ENCODE measurements at places on chromosomes 6 and 20.

DNA sequence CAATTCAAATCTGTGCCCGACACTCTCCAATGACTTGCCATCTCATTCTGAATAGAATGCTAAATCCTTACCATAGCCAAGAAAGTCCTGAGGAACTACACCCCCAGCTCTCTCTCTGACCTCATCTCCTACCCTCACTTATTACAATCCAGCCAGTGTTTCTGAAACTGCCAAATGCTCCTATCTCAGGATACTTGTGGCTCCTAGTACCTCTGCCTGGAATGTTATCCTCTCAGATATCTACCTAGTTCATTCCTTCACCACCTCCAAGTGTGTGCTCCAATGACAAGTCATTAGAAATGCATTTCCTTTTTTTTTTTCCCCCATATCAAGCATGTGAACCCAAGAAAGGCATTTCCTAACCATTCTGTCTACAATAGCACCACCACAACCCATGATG lies 24.4 kb downstream of the ZNF184 start:
- no peak for DNase-seq

DNA sequence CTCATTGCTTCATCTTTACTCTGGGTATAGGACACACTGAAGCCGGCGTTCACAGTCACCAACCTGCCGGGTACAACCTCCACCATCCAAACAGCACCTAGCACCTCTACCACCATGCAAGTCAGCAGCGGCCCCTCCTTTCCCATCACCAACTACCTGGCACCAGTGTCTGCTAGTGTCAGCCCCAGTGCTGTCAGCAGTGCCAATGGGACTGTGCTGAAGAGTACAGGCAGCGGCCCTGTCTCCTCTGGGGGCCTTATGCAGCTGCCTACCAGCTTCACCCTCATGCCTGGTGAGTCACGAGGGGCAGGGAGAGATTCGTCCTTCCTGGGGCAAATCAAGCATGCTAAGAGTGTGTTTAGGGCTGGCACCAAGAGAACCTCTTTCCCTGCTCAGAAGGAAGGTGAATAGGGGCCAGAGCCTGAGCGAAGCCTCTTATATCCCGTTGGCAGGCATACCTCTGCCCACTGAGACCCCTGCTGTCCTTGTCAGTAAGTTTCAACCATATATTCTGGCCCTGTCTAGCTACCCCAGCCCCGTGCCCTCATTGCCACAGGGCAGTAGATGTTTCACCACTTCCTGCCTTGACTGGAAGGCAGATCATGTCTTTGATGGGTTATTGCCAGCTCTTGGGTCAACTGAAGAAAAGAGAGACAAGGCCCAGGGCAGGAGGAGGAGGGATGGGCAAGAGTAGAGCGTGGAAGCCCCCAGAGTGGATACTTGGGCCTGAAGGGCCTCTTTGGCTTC lies 4.8 kb downstream of the SRF start:
- no peak for DNase-seq

DNA sequence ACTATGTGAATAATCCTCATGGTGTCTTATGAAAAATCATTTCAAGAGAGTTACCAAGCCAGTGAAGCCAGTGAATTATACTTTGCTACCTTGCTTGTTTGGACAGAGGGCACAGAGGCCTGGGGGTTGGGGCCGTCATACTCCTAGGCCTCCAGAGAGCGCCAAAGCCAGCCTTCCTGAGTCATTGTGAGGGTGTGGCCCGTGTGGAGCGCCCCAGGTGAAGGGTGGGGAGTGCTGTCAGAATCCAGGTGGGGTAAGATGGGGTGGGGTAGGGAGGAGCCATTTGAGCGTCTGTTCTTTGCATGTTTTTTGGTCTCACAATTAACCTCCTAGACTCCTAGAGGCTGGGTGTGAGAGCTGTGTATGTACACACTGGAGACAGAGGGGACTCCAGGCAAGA lies 71.1 kb downstream of the PERP start:
- no peak for DNase-seq

GRCh38 chr6:57434944-57435343 lies 117.5 kb downstream of the PRIM2 start:
- no peak for DNase-seq

DNA sequence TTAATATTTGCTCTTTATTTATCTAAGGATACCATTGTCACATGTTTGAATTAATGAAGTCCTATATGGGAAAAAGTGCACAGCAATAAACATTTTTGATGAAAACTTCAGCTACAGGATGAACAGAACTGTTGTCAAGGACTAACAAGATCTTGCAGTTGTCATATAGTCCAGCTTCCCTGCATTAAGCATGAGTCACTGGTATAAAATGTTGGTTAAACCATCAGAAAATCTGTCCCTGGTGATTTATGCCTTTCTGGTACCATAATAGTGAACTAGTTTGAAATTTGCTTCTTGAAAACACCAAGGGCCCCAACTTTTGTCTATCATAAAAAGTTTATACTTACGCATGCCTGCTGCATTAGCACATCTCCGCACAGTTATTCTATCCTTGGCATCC lies 60.4 kb upstream of the RSPO3 start:
- DNase-seq, result no peak

DNA sequence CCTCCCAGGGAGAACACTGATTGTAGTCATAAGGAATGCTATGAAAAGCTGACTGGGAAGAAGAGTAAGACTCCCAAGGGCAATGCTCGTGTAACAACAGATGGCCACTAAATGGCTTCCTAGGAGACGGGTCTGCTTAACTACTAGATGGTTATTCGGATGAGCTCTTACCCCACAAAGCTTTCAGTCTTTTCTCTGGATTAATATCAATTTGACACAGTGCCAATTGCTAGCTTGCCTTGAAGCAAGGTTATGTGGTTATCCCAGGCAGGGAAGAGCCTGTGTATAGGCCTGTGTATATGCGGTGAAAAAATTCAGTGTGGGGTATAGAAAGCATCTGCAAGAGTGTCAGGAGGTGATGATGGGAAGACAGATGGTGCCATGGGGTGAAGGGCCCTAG lies 86.4 kb upstream of the NOX3 start:
- no peak for DNase-seq

DNA sequence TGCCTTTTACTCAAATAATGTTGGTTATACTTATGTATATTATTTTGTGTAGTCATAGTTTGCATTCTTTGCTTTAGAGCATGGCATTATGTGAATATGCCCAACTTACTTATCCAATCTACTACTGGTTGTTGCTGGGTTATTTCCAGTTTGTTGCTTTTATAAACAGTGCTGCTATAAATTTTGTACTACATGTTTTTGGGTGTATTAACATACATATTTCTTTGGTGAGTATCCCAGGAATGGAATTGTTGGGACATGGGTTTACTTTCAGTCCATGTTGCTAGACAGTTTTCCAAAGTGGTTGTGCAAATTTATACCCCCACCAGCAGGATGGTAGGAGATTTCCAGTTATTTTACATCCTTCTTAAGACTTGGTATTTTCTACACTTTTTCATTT lies 157.1 kb upstream of the THEMIS start:
- DNase-seq, result no peak

- DNase-seq, result no peak
Observed at GRCh38 chr6:151027936-151028838, 162.7 kb downstream of the MTHFD1L start.

DNA sequence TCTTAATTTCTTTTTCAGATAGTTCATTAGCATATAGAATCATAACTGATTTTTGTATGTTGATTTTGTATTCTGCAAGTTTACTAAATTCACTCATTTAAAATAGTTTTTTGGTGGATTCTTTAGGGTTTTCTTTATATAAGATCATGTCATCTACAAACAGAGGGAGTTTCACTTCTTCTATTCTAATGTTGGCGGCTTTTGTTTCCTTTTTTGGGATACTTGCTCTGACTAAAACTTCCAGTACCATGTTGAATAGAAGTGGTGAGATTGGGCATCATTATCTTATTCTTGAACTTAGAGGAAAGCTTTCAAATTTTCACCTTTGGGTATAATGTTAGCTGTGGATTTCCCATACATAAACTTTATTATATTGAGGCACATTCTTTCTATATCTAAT lies 296.9 kb downstream of the BCKDHB start:
- no peak for DNase-seq

GRCh38 chr20:30502670-30503069 lies 754.8 kb upstream of the DEFB115 start:
- no peak for DNase-seq

- DNase-seq, result no peak
Observed at GRCh38 chr6:49202924-49203536, 260.0 kb downstream of the MMUT start.

- DNase-seq, result no peak
Observed at GRCh38 chr6:22825210-22825609, 255.8 kb downstream of the HDGFL1 start.

DNA sequence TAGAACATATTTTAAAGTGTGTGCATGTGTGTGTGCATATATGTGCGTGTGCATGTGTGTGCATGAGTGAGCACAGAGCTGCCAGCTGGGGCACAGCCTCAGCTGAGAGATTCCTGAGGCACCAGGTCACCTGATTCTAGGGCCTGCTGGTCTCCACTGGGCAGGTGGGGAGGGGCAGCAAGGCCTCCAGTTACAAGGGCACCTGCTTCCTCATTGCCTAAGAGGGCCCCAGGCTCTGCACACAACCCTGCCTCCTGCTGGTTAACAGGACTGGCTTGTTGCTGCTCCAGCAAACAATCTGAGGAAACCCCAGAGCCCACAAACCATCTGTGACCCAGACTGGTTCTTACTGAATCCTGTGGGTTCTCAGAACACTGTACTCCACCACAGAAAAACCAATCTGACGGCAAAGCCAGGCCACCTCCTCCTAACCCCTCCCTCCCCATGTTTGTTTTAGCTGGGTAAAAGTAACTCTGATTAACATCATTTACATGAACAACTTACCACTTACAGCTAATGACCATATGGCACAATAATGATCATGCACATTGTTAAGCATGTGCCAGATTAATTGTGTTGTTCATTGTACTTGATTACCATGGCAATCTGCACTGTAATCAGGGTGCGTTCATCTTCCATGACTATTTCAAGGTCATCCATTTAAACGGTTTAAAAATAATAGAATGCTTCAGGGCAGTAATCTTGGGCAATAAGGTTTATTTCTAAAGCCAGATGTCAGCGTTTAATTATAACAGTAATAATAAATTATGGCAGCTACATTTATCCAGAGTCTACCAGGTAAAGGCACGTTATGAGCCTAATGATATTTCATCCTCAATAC lies 23.1 kb upstream of the UBE2J1 start:
- peak; percentile 80 for DNase-seq

DNA sequence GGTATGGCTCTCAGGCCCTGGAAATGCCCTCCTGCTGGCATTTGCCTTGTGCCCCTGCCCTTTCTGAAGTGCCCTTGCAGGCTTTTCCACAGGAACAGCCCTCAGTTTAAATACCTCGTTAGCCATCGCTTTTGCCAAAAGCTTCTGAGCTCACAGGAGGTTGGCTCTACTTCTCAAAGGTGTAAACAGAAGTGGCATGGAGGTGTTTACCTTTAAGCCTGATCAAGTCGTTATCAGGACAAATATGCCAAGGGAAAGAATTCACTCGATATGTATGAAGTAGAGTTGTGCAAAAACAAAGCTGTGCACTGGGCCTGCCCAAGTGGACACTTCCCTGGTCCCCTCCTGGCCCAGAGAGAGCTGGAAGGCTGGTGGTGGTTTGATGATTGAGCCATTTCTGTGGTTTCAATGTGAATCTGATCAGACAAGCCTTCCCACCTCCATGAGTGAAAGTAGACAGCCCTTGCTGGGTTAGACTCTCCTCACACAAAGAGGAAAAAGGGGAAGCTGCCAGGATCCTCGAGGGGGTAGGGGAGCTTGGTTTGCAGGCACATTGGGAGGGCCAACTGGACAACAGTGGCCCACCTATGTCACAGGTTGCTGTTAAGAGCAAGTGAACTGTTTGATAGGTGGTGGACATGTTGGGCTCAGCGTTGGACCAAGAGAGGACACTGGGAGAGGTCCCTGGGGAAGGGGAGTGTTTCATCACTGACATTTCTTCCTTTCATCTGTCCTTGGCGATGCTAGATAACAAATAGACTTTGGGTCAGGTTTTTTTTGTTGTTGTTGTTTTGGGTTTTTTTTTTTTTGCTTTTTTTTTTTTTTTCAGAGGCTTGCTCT lies 98.7 kb downstream of the ZDHHC14 start:
- no peak for DNase-seq

DNA sequence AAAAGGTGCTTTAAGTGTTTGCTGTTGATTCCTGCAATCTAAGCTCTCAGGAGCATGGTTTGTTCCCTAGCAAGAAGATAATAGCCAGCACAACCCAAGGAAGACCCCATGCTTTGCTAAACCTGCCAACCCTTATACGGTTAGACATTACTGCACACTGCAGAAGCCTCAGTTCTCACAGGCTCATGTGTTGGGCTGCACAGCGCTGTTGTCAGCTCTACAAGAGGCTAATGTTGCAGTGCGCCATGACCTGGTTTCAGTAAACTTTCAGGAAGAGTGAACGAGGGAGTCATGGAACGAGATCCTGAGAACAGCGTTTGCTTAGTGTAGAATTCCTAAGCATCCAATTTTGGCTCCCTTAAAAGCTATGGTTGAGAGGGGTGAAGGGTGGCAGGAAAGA lies 218.5 kb downstream of the ARHGAP18 start:
- DNase-seq, result no peak

GRCh38 chr6:33694401-33694931 lies 17.0 kb downstream of the UQCC2 start:
- peak; percentile 61 for DNase-seq

DNA sequence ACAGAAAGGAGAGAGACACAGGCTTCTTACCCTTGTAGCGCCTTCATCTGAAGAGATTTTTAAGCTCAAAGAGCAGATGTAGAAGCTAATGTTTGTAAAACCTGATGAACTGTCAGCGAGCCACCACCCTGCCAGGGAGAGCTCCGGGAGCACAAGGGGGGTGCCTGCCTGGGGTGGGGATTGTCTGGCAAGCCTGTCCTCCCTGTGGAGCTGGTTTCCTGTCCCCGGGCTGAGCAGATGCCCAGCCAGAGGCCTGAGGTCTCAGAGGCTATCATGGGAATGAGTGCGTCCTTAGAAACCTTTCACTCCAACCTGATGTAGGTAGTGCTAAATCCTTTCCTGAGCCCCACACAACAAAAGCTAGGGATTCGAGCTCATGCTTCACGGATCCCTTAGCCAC lies 41.9 kb upstream of the NR2E1 start:
- DNase-seq, result no peak
